ENCODE measurements at places on chromosomes 7 and 10.

GRCh38 chr7:8356071-8356470, 77.3 kb upstream of the NXPH1 start:
- DNase-seq, result no peak

DNA sequence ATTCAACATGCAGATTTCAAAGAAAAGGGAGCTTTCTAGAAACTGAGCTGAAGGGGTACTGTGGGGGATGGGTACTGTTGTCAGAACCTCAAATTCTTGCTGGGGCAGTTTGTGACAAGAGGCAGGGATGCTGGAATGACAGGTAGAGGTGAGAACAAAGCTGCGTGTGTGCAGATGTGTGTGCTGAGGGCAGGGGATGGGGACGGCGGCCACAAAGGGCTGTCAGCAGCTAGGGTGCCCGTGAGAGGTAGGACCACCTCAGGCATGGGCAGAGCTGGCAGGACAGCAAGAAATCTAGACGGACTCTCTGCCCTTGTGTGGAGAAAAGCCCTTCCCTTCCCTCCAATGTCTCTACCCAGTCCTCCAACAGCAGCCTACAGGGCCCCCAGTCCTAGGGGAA, 14.4 kb upstream of the BAZ1B start:
- DNase-seq, result no peak

DNA sequence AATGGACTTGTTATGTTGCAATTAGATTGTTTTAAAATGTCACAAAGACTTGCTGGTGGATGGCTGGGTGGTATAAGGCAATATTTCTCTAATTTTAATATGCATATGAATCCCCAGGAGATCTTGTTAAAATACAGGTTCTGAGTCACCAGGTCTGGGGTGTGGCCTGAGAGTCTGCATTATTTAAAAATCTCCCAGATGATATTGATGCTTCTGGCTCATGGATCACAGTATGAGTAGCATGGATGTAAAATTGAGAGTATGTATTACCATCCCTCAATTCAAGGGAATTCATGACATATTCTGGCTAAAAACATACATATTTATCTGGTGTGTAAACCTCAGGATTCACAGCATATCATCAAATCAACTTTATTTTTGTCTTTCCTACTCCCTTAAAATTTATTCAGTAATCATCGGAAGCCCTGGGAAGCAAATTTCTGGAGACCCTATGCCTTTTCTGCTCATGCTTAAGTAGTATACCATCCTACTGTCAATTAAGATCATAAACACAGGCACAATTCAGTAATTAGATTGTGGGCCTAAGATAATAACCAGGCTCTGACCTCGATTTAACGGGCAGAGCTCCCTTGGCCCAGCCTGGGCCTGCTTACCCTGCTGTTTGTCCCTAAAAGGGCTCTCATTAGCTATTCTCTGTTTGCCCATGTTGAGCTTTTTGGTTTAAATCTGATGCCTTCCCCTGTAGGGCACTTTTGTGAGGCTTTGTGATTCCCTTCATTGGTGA, 29.6 kb upstream of the ICA1 start:
- DNase-seq, result no peak

- no peak for DNase-seq
These were observed 17.1 kb downstream of the GRID1 start for GRCh38 chr10:86349474-86349873.

DNA sequence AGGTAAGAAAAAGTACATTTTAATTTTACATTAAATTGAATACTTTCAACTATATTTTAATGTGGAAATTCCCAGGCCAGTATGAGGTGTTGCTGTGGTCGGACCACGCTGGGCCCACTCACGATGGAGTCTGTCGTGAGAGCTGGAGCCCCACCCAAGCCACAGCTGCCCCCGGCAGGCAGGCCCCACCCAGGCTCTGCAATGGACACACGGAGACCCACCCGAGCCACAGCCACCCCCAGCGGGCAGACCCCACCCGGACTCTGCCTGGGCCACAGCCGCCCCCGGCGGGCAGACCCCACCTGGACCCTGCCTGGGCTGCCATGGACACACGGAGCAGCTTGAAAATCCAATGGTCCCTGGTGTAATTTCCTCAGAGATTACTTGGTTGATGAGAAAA, 141.3 kb downstream of the PTPRN2 start:
- DNase-seq, result no peak

DNA sequence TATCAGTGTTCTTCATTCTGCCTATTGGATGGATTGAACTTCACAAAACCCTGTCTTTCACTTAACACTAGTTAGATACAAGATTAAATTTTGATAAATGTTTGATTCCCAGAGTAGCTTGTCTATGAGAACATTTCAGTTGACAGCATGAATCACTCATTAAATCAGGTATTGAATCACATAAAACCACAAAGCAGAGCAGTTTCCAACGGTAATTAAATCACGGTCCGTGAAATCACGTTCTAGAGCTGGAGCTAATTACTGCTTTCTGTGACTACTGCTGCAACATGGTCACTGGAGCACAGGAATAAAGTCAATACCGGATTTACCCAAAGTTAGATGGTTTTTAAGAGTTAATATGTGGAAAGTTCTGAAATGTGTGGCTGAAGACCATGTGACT, 257.8 kb upstream of the PCDH15 start:
- DNase-seq, result peak; percentile 29

DNA sequence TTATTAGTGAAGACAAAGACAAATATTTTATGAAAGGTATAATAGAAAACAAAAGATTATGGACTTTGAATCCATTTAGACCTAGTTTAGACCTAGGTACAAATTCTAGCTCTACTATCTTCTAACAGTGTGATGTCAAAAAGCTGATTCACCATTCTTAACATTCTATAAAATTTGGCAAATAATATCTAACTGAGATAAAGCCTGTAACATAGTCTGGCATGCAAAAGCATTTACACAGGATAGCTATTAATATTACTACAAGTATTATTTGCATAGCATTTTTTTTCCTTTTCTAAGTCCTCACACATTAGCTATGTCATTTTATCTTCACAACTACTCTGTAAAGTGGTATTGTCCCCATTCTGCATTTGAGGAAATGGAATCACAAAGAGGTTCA, 179.6 kb upstream of the LRRTM3 start:
- DNase-seq, result no peak

DNA sequence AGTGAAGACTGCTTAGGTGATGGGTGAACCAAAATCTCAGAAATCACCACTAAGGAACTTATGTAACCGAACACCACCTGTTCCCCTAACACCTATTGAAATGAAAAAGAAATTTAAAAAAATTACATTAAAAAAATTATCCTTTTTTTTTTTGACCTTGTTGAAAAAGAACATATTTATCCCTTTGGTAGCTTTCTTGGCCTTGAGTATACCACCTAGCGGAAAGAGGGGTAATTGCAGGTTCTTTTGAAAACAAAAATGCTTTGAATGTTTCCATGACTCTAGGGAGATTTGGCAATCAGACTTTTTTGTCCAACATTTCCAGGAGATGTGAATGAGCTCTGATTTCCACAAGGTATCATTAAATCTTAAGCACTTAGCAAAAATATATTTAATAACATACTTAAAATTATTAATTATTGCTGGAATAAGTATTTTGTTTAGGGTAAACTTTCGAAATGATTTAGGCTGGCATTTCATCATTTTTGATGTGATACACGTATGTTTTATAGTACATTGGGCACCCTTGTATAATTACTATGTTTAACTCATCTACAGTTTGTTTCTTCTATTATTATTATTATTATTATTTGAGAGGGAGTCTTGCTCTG, 47.0 kb upstream of the ELMO1 start:
- no peak for DNase-seq

DNA sequence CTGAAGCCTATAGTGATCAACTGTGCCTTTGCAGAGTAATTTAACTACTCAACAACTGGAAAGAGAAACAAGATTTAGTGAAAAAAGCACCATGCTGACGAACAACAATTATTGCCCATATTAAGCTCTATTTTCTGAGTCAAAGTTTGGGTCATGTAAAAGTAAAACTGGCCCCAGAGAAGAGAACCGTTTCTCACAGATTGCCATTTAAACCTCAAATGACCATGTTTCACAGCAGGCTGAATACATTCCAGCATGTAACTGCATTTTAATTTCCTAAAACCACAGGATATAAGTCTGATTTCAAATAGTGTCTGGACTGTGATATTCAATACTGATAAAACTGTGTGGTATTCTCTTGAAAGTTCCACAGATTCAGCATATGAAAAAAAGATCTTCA, 140.7 kb downstream of the ATE1 start:
- no peak for DNase-seq

- DNase-seq, result no peak
These were observed 212.8 kb downstream of the MAD1L1 start for GRCh38 chr7:2019711-2020511.

- no peak for DNase-seq
These were observed 58.5 kb downstream of the BLNK start for GRCh38 chr10:96212911-96213310.

- DNase-seq, result no peak
These were observed 31.4 kb downstream of the LRMDA start for GRCh38 chr10:75462865-75463264.
